ENCODE measurements at places on chromosomes 1 and 21. TPM values are rescaled to one million over a fixed set of nuclear protein-coding genes. Genes with fewer than 3 reads are reported as not detected.

GRCh38 chr1:17984583-17984982 is 123.0 kb upstream of the IGSF21 start:
- DNase-seq, result no peak

CDC42 gene
- total RNA-seq, result 156 TPM

GRCh38 chr1:156134716-156135435 is 18.5 kb upstream of the SEMA4A start:
- no peak for DNase-seq

MAP1LC3C gene
- 2.3 TPM for total RNA-seq

GRCh38 chr1:62301726-62302390 is 17.4 kb downstream of the KANK4 start:
- DNase-seq, result no peak

GRCh38 chr1:210949039-210949438 is 184.9 kb downstream of the KCNH1 start:
- no peak for DNase-seq

LCE1A gene
- not detected for total RNA-seq

GRCh38 chr1:53637511-53638359 is 101.2 kb downstream of the GLIS1 start:
- DNase-seq, result no peak

GALE gene
- total RNA-seq, result 8.3 TPM

- no peak for DNase-seq
These were observed 15.8 kb upstream of the RIPPLY3 start for GRCh38 chr21:36990508-36991205.

C1orf210 gene
- not detected for total RNA-seq

CCSAP gene
- total RNA-seq, result 5.6 TPM

- no peak for DNase-seq
These were observed 54.9 kb downstream of the TMEM53 start for GRCh38 chr1:44619261-44619900.

KCTD3 gene
- 31.0 TPM for total RNA-seq

DNA sequence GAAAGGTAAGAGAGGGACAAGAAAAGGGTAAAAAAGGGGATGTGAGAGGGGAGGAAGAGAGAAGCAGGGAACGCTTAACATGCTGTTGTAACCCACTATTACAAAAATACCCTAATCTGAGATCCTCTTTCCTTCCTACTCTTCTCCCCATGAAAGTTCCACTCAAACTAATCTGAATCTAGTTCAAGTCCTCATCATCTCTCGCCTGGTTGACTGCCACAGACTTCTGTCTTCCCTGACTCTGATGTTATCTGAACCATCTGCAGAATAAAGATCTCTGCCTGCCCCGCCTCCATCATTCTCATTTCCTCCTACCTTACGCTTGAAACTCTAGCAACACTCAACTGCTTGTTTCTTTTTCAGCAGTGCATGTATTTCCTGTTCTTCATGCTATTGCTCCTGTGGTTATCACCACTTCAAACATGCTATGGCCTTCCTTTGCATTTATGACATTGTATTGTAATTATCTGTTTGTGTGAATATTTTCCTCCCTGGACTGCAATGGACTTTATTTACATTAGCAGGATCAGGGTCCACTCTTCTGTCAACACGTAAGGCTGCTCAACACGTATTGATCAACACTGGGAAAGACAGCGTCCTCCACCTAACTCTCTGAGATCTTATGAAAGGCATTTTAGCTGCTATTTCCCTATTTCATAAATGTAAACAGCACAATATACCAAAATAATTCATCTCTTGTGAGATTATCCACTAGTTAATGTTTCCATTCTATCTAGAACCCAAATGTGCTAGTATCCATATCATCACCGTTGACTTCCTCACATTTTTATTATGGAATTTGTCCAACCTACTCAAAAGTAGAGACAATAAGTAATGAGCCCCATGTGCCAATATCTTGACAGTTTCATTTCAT is 215.5 kb upstream of the USP25 start:
- no peak for DNase-seq

DNA sequence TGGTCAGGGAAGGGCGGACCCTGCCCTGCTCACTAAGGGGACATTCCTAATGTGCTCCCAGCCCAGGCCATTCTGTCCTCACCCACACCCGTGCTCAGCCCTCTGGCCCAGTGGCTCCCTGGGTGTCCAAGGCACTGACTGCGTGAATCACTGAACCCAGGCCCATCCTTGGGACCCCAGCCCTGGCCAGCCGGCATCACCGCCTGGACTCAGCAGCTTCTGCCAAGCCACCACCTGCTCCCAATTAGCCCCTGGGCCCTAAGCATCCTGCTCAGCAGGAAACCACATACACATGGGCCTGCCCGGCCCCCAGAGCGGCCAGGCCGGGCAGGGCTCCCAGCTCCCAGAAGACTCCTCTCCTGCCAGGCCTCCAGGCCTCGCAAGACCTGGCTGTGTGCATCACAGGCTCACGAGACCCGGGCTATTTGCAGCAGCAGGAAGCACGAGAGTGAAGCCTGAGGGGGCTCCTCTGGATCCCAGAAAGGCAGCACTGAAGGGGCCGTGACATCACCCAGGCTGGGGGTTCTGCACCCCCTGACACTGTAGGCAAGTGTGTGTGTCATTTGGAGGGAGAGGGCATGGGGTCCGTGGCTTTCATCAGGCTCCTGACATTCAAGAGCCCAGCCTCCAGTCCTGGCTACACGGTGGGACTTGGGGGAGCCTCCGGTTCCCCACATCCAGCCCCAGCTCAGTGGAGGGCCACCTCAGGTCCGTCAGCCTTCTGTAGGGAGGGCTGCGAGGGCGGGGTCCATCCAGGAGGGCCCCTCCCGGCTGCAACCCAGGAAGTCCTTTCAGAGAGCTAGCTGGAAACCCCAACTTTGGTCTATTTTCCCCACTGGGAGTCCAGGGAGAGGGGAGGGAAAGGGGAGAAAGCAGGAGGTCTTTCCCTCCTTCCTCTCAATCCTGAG is 1.6 kb downstream of the MFAP2 start:
- DNase-seq, result no peak

DNA sequence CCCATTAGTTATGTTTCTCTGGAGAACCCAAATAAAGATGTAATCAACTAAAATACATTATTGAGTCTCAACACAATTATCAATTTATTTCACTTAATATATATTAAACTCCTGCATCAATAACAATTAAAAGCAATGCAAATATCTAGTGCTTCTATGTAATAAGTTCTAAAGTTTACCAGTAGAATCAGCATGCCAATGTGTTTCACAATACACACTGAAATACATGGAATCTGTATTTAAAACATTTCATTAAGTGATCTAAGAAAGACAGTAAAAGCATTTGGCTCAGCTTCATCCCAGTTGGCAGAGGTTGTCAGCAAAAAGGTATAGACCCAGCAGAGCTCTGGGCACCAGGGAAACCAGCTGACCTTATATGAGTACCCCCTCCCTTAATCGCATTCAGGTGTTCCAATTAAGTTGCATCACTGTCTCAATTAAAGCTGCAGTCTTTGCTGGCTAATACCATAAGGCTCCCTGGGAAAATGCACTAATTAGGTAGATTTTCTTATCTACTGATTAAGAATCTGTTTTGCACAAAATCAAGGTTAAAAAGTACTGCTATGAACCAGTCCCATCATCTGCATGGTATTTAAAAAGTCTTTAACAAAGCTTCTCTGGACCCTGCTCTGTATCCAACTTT is 63.1 kb downstream of the NIBAN1 start:
- no peak for DNase-seq

DNA sequence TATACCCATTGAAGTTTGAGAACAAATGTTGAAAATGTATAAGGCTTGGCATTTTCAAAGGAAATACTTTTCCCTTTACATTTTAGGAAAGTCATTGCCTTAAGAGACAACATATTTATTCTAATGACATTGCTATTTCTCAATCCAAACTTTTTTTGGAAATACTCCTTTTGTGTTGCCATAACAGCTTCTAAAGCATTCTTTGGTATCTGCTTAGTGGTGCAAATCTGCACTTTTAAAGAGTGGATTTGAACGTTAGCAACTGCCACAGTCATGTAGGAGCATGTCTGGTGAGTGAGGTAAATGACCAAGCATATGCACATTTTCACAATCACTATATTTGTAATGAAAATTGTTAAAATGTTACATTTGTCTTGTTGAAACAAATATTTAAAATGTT is 124.4 kb upstream of the GORAB start:
- DNase-seq, result no peak

TCP10L gene
- 2.8 TPM for total RNA-seq

LGR6 gene
- 99.0 TPM for total RNA-seq

- no peak for DNase-seq
These were observed 220.1 kb downstream of the SDCCAG8 start for GRCh38 chr1:243475966-243476365.

DNA sequence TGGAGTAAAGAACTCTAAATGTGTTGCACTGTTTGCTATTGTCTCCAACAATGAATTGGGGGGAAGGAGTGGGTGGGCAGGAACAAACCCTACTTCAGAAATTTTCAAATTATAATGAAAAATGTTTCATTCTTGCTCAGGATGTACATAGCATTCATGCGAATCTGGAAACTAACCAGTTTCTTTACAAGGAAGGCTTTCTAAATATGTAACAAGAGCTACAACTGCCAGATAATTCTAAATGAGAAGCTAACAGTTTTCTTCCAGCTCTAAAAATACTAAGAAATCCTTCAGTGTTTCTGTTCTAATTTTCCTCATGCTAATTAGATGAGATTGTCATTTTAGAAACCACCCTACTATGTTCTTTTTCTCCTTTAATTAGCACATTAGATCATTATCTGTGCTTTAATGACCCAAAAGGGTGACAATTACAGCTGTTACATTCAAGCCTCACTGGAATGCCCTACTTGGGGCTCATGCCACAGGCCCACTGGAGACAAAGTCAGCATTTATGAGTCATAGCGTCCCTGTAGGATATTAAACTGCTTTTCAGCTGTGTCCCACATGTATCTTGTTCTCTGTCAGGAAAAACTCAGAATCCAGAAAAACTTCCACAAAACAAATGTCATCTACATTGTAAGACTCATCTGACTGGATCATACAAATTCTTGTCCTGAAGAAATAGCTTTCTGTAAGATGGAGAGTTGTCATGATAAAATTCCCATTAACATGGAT is 804.6 kb upstream of the CXADR start:
- DNase-seq, result no peak

DNA sequence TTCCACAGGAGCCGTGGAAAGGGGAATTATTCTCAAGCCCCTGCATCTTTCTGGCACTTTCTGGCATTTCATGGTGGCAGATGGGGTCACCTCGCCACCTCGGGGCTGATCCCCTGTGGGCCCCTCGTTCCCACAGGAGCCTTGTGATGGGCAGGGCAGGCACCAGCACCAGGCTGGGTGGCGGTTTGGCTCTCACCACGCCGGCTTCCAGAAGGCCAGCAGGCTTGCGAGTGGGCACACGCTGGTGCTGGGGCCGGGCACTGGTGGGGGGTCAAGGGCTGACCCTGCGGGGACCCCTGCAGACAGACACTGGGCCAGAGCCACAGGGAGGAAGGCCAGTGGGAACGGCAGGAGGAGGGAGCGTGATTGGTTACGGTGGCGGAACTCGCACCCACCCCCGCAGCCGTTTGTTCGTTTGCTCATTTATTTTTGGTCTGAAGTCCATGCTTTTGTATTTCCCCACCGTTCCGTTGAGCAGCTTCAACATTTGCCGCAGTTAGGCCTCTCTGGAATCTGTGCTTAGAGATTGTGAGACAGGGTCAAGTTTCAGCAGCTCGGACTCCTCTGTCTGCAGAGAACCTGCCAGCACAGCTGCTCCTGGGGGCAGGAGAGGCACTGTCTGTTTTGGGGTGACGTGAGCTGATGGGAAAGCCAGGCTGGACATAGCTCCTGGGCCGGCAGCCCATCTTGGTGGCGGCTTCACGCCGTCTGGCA is 5.3 kb downstream of the COL18A1 start:
- no peak for DNase-seq

- DNase-seq, result no peak
These were observed at the start of gene NTMT2 for GRCh38 chr1:170145770-170146676. TSS of gene NTMT2 (plus strand) at chr1:170145959. CDS start at chr1:170146108, 149 bp downstream.

DNA sequence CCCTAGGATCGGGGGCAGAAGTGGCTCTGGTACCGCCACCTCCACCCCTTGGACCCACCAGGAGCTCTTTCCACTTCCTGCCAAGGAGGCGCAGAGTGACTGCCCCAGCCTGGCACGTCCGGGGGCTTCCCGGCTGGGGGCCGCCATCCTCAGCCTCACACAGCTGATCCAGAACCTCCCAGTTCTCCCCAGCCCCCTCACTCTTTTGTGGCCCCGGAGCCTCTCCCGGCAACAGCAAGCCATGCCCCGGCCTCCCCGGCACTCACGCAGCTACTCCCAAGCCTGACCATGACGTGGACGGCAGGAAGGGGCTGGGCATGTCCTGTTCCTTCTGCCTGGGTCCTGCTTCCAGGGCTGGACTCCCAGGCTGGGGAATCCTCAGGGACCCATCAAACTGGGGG is 17.1 kb downstream of the TP73 start:
- no peak for DNase-seq

F3 gene
- 73.6 TPM for total RNA-seq

DNA sequence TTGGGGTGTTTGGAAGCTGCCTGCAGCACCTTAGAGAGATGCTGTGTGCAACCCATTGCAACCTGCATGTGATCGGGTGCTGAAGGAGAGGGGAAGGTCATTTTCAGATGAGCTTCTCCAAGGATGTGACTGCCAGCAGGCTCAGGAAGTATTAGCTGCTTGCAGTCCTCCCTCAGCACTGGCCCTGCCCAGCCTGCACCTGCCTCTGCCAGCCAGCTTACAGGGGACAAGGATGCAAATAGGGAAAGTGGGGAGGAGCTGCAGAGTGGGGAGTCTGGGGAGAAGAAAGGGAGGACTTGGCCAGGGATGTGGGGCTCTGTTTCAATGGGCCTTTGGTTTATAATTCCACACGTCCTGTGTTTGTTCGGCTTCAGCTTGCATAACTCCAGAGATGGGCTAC is 254.5 kb downstream of the RRAGC start:
- no peak for DNase-seq

DNA sequence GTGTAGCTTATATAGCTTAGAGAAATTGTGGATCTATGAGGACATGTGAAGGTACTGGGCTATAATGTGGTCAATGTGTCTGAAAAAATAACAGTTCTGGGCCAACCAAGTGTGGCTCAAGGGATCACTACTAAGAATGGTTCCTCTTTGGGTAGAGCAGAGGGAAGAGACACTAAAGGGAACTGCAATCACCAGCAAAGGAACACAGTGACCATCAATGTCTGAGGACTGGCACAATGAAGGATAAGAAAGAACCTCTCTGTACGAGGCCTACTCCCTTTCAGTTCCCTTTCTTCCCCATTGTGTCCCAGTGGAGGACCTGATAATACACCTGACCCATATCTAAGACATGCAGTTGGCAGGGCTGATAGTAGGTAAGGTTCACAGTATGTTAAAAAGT is 89.9 kb upstream of the JAK1 start:
- no peak for DNase-seq

- no peak for DNase-seq
These were observed 12.4 kb downstream of the LMOD1 start for GRCh38 chr1:201933840-201934430.

DNA sequence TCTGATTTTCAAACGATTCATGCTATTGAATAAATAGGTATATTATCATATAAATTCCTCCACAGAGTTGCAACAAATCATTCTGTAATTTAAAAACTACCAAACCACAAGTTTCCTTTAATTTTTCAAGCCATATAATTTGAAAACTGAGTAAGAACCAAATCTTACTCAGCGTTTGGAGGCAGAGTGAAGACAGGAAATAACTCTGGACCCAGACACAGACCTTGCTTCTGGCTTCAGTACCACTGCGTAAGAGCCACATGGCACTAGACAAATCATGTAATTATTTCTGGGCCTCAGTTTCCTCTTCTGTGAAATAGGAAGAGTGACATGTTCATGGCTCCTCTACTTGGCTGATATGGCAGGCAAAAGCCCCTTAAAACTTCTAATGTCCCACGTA is 82.4 kb downstream of the SMYD2 start:
- no peak for DNase-seq

FCRL2 gene
- total RNA-seq, result not detected

MFAP2 gene
- total RNA-seq, result 62.2 TPM

Measured in thoracic aorta (tissue), 2 donors.